ENCODE measurements at places on chromosomes 1 and 21.

GRCh38 chr1:206000641-206001339 lies 2.4 kb downstream of the RAB7B start:
- no peak for DNase-seq

DNA sequence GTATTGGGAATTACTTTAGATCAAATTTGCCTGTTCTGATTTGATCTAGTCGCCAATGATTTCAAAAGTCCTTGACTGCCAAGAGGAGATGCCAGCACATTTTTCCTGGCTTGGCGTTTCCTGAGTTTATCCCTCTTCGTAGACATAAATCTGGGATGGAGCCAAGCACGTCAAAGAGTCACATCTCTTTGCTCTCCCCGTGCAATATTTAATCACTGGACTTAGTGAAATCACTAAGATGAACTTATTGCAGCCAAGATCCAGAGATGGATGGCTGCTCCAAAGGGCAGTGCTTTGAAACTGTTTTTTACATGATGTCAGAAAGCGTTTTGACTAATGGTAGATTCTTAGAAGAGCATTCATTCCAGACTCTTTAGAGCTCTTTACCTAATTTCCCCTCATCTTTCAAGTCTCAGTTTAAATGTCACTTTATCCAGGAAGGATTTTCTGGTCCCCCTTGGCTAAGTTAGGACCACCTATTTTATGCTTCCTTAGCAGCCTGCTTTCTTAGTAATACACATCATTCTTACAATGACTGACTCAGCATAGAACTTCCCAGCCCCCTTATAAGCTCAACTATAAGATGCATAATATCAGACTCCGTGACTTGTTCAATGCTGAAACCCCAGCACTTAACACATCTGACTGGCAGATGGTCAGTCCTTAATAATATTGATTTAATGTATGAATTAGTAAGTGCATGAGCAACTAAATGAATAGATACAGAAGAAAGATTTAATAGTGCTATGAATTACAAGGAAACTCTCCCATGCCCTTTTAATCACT lies 94.4 kb upstream of the GREM2 start:
- DNase-seq: no peak

GRCh38 chr1:93667642-93668041 lies 14.0 kb downstream of the BCAR3 start:
- no peak for DNase-seq

GRCh38 chr1:79005945-79006344 lies 585 bp downstream of the ADGRL4 start:
- DNase-seq: no peak

DNA sequence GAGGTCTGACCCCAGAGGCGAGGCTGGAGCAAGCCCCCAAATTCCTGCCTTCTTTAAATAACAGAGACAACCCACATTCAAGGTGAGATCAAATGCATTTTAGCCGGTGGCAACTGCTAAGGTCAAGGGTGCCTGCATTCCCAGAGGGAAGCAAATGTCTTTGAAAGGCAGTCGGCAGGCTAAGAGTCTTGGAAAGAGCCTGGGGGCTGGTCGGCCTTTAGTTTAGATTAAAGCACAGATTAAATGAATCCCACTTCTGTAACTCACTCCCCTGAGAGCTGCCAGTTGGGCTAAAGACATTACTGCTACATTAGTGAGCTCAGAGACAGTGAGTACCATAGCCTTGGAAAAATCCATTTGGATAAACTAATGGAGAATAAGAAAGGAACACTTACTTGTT lies 59.2 kb downstream of the HTR6 start:
- no peak for DNase-seq

GRCh38 chr1:158272681-158273080 lies 17.0 kb upstream of the CD1C start:
- no peak for DNase-seq

DNA sequence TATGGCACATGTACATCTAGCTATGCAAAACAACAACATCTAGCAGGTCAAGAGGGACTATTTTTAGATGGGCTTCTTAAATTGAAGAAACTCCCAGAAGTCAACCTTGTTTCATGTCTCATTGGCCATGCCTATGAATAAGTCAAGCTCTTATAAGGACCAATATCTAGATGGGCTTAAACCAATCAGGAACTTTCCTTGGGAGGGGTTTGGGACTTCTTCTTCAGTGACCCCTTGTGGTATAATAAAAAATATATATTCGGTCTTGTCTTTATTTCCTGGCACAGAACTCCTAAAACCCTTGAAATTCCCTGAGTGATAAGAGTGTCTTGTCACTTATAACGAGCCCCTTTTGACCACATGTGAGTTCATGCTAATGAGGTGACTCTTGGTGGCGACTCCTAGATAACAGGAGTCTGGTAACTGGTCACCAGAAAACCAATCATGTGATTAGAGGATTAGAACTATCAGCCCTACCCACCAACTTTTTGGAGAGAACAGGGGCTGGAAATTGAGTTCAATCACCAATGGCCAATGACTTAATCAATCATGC lies 218.3 kb downstream of the HHIPL2 start:
- no peak for DNase-seq

DNA sequence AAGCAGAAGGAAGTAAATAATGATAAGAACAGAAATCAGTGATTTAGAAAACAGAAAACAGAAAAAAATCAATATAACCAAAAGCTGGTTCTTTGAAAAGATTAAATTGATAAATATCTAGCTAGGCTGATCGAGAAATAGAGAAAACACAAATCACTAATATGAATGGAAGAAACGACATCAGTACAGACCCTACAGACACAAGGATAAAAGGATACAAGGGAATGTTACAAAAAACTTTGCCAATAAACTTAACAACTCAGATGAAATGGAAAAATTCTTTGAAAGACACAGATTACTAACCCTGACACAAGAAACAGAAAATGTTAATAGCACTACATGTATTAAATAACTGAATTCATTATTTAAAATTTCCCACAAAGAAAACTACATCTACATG lies 6.3 kb upstream of the ARHGAP29 start:
- no peak for DNase-seq

DNA sequence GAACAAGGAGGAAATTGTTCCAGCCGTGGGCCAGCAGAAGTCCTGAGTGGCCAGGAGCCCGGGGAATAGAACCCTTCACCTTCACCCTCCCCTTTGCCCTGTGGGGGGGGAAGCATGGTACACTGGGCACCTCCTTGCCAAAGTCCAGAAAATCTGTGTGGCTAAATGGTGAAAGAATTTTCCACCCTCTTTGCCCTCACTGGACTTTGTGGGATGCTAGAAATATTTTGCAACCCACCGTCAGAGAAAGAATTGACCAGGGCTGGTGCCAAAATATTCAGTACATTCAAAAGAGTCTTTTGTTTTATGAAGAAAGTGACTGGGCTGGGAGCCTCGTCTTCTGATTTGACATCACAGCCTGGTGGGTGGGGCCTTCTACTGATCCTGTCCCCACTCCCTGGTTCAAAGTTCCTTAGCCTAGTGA lies 14.6 kb downstream of the NFASC start:
- peak; percentile 23 for DNase-seq

GRCh38 chr1:206803221-206803730 lies 31.0 kb upstream of the IL10 start:
- DNase-seq: peak; percentile 24

GRCh38 chr1:68010090-68010489 lies 40.3 kb downstream of the DIRAS3 start:
- DNase-seq: no peak

GRCh38 chr21:25997788-25998611 lies 172.6 kb downstream of the APP start:
- DNase-seq: peak; percentile 75

DNA sequence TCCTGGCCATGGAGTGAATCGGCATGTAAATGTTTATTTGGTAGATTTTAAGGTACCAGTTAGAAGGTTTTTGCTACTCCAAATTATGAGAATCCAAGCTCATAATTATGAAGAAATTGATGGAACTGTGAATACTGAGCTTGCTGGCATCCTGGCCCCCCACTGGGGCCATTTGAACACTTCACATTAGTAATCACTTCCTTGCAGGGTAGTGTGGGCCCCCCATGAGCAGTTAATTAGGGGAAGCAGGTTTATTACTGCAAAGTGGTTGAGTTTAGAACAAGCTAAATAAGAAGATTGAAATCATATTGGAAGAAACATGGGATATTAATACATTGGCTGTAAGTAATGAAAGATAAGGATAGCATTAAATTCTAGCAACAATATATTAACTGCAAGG lies 86.7 kb downstream of the S1PR1 start:
- no peak for DNase-seq

All from body of pancreas (tissue), 4 donors.